Activated CD4-positive, alpha-beta T cell treated with anti-CD3 and anti-CD28 coated beads, Interleukin-2, amount 50 U/mL, for 4 hours (primary cell): ENCODE measurements at places on chromosomes 1 and 21.
A peak's percentile ranks its signal among the peaks of the same experiment; 100 is the strongest.

- DNase-seq = no peak
These were observed 14.8 kb downstream of the LRRC41 start for GRCh38 chr1:46288485-46289133.

DNA sequence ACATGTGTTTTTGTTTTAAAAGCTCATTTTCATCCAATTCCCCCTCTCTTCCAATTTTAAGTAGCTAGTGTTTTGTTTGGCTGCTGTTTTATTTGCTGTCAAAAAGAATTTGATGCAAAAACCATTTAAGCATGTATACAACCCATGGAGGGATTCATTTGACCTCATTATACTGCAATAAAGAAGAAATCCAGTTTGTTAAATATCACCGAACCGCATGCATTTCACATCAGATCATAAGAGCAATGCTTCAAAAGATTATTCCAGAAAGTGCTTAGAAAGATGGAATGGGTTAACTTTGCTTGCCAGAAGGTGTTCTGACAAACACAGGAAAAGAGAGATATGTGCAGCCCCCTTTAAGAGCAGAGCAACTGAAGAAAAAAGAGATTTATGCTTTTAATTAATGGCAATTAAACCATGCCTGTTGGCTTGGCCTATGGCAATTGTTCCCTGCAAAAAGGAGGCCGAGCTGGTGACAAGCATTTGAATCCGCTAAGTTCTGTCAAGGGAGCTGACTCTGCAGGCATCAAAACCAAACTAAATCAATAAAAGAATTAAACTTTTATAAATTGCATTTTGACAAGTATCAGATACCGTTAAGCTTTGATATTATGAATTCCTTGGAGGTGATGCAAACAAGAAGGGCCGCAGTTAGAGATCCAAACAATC is 14.4 kb upstream of the BARHL2 start:
- no peak for DNase-seq

- no peak for DNase-seq
These were observed 1.2 kb downstream of the UBR4 start for GRCh38 chr1:19208710-19209438.

GRCh38 chr1:208598021-208598420 is 353.8 kb upstream of the PLXNA2 start:
- DNase-seq = no peak

DNA sequence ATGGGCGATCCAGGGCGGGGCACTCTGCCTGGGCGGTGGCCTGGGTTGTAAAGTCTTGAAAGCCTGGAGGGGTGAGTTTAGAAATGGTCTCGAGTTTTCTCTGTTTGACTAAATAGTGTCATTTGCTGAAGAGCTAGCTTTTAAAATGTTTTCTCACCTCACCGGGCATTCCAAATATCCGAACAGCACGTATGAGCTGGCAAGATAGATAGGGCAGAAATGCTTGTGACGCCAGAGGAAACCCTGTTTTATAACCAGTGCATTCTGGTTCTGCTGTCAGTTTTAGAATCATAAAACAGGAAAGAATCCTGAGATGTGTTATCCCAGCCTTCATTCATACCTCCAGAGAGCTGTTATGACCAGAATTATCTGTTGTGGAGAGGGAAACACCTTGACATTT is 725 bp downstream of the RTCA start:
- DNase-seq = no peak

DNA sequence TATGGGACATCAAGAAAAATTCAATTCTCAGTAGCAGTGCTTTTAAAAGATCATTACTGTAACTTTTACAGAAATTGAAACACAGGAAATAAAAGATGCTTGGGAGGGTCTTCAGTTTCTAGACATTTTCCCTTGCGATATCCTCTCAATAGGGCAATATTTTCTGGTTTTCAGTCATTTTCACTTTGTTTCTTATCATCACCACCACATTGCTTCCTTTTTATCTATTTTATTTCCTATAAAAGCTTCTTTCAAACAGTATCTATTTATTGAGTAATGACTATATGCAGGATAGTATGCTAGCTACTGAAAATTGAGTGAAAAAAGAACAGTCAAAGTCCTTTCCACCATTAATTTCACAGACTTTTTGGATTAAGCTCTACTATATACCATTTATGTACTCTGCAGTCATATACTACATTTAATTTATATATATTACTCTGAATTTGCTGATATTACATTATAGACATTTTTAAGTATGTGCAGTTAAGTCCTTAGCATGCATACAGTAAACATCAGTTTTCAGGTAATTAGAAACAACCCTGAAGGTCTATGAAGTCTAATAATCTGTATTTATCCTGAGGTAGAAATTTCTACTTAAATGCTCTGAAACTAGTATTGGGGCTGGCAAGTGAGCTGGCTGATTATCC is 18.7 kb downstream of the TRMT1L start:
- no peak for DNase-seq

GRCh38 chr1:54538538-54538937 is 9.5 kb upstream of the ACOT11 start:
- no peak for DNase-seq

GRCh38 chr1:242690849-242691609 is 166.5 kb upstream of the PLD5 start:
- no peak for DNase-seq

GRCh38 chr1:101307985-101308689 is 71.3 kb downstream of the S1PR1 start:
- DNase-seq = no peak

- DNase-seq = no peak
These were observed 65.4 kb upstream of the IPO9 start for GRCh38 chr1:201763455-201764140.

DNA sequence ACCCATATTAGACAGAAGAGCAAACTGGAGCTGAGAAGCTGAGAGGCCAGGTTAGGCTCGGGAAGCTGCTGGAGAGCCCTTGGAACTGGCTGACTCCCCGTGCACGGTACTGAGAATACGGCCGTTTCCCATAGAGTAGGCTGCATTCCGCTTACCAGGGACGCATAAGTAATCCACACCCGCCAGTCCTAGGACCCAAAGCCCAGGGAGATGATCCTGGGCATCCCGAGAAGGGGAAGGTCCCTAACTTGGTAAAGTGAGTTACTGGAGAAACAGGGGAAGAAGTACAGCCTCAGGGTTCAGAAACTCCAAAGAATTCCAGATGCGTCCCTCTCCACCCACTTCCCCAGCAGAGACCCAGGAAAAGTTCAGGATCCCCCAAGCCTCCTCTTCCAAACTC is 1.3 kb downstream of the LRRC38 start:
- no peak for DNase-seq

DNA sequence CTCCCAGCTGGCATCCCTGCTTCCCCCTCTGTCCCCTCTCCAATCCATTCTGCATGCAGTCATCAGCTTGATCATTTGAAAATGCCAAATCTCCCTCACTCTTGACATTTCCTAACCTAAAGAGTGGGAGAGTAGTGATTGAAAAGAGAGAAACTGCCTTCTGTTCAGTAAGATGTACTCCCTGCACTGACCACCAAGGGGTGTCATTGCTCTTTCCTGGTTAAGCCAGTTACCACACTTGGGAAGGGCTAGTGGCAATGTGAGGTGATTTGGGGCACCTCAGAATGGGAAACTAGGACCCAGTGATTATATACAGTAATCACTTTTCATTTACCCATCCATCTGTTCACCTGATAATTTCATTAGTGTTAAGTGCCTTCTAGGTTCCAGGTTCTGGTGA is 6.9 kb upstream of the TMEM269 start:
- DNase-seq = no peak

DNA sequence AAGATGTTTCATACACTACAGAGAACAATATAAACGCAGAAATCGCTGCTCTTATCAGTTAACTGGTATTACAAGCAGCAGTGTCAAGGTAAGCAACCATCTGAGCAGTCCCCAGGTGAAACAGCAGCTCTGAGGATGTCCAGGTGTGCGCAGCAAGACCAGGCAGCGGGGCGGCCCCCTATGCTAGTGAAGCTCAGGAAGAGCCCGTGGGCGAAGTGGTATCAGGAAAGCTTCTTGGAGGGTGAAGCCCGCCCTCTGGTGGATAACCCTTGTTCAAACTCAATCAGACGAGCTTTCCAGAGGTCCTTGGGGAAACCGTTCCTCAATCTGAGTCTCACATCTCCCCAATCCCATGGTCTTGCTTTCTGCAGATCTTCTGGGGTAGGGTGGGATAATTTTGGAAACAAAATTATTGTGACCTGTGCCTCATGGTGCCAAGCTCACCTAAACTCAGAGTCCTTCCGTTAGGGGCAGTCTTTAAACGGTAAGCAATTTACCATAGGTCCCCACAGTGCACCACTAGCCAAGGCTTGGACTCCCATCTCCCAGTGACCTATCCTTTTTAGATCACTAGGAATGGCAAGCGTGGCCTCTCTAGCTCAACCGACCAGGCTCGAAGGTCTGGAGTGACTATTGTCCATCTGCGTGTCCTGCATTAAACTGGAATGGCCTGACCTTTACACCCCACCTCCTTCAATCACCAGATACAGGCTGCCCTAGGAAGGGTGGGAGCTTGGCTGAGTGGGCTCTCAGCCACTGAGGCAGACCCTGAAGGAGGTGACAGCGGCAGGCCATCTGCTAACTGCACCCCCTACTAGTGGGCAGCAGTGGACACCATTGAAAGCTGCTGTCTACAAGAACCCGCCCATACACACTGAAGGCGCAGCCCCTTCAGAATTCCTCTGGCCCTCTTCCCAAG is 13.6 kb upstream of the FAM110D start:
- peak; percentile 71 for DNase-seq

DNA sequence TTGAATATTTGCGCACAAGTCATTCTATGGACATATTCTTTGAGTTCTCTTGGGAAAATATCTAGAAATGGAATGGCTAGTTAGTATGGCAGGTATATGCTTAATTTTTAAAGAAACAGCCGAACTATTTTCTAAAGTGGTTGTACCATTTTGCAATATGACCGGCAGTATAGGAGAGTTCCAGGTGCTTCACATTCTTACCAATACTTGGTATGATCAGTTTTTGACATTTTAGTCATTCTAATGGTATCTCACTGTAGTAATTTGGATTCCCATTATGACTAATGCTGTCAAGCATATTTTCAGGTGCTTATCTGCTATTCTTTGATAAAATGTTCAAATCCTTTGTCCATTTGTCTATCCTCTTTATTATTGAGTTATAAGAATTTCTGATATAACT is 20.6 kb downstream of the ATPAF1 start:
- DNase-seq = no peak

DNA sequence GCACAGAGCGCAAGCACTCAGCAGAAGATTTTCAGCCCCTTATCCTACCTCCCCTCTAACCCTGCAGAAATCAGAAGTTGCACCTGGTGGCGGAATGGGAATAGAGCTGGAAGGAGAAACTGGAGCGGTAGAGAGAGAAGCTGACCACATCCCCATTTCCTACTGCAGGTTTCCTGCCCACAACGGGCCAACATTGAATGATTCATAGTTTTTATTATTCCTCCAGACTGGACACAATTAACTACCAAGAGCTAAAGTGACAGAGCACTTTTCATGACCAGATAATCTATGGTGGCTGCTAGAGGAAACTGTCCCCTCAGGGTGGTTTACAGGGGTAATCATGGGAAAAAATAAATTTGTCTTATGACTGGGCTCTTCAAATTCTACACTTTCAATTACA is 21.3 kb upstream of the LRRC8D start:
- DNase-seq = no peak

DNA sequence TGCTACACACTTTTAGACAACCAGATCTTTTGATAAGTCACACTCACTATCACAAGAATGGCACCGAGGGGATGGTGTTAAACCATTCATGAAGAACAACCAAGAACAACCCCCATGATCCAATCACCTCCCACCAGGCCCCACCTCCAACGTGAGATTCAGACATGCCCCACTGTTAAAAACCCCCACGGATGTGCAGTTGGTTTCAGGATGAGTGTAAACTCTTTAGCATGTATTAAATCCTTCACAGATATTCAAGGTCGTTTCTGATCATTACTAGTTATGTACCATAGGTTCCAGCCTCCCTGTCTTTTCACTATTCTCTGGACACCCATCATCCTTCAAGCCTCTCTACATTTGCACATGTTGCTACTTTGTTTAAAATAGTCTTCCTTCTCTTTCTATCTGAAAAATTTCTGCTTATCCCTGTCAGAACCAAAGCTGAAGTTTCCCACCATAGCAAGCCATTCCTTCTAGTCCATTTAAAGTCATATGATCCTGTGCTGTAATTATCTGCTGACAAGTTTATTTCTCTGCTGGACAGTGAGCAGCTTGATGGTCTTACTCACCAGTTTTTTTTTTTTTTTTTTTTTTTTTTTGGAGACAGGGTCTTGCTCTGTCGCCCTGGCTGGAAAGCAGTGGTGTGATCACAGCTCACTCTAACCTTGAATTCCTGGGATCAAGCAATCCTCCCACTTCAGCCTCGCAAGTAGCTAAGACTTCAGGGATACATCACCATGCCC is 36.8 kb downstream of the MAP10 start:
- DNase-seq = no peak

DNA sequence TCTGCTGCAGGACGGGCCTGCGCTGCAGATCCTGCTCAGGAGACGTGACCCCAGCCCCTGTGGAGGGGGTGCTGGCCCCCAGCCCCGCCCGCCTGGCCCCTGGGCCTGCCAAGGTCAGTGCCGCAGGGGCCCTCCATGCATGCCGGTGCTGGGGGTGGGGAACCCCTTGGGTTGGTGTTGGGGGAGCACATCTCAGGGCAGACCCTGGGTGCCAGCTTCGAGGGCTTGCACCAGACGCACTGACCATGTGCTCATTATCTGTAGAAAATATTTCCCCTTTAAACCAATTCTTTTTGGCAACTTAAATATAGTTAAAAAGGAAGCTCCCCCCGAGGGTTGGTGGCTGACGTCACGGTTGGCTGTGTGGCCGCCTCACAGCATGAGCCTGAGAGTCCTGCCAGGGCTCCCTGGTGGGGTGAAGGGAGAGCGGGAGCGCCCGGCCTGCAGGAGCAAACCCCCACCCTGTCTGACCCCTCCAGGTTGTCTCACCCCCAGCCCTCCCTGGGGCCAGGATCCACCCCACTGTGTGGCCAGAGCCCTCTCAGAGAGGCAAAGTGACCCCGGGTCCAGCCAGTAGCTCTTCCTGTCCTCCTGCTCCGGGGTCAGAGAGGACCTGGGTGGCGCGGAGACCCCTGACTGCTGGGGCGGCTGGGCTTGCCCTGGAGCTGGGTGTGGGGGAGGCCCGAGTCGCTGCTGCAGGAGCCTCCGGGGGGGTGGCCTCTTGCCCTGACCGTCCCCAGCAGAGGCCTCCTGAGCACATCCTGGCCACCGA is 5.3 kb upstream of the PFKL start:
- no peak for DNase-seq

GRCh38 chr1:40951943-40952743 is 27.4 kb upstream of the CTPS1 start:
- DNase-seq = peak; percentile 43

DNA sequence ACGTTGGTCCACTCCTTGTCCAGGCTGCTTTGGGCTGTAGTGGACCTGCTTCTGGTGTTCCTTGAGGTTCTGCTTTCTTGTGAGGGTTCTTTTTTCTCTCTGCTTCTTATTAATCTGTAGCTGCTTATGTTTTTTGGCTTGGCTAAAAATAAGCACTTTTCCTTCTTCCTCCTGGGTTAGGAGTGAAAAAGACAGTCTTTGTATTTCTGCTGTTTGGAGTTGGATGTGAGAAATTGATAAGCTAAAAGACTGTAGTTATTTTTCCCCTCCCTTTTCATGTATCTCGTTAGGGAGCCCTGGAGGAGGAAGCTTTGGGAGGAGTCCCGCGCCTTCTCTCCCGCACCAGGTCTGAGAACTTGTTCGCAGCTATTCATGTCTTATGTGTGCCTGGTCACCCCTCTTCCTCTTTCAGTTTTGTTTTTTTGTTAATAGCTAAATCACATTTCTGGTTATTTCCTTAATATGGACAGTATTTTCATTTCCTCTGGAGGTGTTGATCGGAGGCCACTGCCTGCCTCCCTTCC is 79.0 kb downstream of the GALNT2 start:
- DNase-seq = no peak

- no peak for DNase-seq
These were observed 171.0 kb downstream of the DENND1B start for GRCh38 chr1:197604302-197604701.
